ENCODE measurements at places on chromosomes 16 and 17.

DNA sequence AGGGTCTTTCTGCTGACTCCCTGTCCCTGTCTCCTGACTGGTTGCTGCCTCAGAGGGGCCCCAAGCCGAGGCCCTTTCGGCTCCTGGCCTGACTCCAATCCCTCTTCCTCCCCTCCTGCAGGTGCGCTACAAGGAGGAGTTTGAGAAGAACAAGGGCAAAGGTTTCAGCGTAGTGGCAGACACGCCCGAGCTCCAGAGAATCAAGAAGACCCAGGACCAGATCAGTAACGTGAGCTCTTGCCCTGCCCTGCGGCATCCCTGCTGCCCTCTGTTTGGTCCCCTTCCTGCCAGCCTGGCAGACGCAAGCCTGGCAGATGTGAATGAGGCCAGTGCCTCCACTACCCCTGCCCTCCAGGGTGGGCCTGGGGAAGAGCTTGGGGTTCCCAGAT is 27.1 kb upstream of the LASP1NB start:
- DNase-seq: peak; percentile 57

GRCh38 chr17:65559804-65560627 is 1.4 kb downstream of the AXIN2 start:
- DNase-seq: peak; percentile 44

- no peak for DNase-seq
These were observed at the start of gene GALR2 for GRCh38 chr17:76074390-76075363. Gene GALR2 (plus strand): TSS chr17:76074781. CDS start chr17:76074884, 103 bp downstream.

GRCh38 chr16:79687249-79688130 is 87.0 kb upstream of the MAF start:
- no peak for DNase-seq

DNA sequence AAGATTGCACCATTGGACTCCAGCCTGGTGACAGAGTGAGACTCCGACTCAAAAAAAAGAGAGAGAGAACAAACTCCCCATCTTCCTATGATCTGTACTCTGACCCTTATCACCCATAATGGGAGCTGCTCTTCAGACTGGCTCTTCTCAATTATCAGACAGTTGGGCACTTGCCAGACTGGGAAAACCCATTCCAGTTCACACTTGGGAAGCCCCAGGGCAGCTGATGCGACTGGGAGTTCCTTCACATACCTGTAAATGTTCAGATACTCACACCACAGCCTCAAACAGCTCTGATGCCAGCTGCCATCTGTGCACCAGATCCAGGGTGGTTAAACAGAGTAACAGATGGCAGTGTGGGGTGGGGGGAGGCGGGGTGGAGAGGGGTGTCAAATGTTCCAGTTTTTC is 23.8 kb upstream of the TMEM101 start:
- DNase-seq: no peak

DNA sequence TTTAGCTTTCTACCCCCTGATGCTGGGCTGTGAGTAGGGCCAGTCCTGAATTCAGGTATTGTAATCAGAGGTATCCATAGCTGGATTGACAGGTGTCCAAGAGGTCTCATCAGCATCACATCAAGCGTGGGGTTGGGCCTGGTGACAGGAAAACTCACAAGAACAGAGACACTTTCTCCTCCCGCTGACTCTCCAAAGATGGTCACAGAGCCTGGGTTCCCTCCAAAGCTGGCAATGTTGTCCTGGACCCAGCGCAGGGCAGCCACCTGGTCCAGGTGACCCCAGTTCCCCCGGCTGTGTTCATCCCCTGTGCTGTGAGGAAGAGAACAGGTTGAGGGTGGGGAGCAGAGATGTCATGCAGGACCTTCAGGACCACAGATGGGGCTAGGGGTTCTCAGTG is 11.7 kb downstream of the CES1 start:
- no peak for DNase-seq

DNA sequence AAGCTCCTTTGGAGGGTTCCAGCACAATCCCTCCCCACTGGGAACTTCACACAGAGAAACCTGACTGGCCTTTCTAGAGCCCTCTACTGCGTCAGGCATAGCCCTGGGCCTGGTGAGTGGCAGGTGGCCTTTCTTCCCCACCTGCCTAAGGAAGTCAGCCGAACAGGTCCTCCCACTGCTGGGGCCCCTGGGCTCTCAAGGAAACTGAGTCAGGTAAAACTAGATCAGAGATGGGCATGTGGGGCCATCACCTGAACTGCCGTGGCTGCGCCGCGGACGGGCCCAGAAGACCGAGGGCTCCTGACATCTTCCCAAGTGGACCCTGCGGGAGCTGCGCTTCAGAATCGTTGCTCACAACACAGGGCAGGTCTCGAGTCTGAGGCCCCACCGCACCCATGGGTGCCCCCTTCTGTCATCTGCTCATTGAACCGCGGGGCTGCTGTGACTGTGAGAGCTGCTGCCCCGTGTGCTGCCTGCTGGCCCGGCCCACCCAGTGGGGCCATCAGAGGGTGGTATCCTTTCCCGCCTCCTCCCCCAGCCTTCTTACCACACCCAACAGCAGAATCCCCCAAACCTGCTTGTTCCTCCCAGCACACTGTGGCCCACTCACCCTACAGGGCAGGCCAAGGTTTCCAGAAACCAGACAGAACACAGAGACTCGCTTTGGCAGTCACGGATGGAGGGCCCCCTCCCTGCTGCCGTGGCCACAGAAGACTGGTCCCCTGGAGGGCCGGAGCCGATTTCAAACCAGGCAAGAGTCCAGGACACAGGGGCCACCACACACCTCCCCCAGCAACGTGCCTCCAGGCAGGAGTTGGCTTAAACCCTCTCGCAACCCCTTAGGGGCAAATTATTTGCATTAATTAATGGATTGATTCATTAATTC is 81.1 kb downstream of the TBC1D16 start:
- no peak for DNase-seq

DNA sequence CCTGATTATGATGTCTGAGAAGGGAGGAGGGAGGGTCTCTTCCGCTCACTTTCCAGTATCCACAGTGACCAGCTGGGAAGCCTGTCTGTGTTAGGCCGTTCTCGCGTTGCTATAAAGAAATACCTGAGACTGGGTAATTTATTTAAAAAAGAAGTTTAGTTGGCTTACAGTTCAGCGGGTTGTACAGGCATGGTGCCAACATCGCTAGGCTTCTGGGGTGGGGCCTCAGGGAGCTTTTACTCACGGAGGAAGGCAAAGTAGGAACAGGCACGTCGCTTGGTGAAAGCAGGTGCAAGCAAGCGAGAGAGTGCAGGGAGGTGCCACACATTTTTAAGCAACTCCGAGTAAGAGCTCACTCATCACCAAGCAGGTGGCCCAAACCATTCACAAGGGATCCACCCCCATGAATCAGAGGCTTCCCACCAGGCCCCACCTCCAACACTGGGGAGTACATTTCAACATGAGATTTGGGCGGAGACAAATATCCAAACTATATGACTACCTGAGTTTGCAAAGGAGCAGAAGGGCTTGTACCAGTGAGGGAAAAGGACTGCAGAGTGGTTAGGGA is 137.5 kb downstream of the CCDC182 start:
- DNase-seq: peak; percentile 48

GRCh38 chr16:80107900-80108299 is 432.9 kb upstream of the DYNLRB2 start:
- DNase-seq: no peak

DNA sequence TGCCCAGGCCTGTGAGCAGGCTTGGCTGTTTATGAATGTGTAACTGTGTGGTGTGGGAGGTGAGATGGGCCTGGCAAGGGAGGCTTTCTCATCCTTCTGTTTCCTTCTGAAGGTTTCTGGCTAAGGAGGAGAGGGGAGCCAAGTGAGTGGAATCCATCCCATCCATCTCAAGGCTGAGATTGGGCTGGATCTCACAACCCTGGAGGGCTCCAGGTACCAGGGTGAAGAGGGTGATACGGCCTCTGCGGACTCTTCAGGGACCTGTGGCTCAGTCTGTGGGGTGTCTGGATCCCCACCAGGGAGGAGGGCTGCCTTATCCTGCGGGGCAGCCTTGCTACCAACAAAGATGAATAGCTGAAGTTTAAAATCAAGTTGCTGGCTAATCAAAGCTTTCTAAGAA is 7.0 kb downstream of the ZNF629 start:
- DNase-seq: no peak

GRCh38 chr17:44911133-44912001 is 3.9 kb downstream of the GFAP start:
- peak; percentile 68 for DNase-seq

DNA sequence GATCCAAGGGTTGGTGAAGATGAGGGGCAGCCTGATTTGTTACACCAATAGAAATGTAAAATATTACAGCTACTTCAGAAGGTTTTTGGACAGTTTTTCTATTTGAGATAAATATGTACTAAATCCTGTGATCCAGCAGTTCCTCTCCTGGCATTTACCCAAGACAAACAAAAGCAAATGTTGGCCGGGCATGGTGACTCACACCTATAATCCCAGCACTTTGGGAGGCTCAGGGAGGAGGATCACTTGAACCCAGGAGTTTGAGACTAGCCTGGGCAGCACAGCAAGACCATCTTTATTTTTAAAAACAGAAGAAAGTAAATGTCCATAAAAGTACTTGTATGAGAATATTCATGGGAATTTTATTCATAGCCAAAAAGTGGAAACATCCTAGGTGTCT is 64.8 kb upstream of the MRC2 start:
- no peak for DNase-seq

DNA sequence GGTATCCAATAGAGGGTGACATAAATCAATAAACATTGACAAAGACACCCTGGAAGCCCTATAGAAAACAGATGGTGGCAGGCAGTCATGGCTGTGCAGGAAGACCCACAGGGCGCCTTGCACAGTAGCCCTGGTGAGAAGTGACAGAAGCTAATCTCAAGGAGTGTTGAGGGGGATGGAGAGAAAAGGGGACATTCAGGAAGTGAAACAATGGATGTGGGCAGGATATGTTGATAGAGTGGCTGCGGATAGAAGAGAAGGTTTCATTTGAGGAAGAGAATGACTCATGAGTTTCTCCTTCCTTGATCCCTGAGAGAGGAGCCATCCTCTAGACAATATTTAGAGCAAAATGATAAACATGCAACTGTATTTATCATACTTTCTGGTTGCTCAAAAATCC is 468.8 kb upstream of the HSBP1 start:
- no peak for DNase-seq

DNA sequence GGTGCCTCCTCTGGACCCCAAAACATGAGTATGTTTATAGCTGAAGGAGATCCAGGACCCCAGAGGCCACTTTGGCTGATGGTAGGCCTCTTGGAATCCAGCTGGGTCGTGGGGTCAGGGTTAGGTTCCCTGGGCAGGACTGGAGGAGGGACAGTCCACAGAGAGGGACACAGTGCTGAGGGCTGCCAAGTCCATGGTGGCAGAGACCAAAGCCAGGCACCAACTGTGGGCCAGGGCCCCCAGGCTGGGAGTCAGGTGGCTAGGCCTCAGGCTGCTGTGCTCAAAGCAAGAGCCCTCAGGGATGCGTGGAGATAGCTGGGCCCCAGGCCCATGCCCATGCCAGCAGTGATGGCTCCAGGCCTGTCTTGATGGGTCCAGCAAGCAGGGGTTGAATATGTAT is 44.1 kb downstream of the RAB11FIP4 start:
- no peak for DNase-seq

DNA sequence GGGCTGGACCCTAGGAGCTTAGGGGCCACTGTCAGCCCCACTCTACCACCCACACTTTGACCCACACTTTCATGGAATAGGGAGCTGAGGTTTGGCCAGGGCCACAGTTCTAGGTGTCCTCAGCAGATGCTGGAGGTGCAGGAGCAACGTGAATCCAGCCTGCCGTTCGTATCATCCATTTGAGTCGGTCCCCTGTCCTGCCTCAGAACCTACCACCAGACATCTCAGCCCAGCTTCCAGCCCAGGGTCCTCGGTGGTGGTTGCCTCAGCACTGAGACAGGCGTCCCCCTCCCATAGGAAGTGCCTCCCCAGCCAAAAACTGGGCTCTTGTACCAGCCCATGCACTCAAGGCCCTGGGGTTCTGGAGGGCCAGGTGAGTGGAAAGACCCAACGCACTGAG is 359 bp upstream of the ITGAE start:
- no peak for DNase-seq

DNA sequence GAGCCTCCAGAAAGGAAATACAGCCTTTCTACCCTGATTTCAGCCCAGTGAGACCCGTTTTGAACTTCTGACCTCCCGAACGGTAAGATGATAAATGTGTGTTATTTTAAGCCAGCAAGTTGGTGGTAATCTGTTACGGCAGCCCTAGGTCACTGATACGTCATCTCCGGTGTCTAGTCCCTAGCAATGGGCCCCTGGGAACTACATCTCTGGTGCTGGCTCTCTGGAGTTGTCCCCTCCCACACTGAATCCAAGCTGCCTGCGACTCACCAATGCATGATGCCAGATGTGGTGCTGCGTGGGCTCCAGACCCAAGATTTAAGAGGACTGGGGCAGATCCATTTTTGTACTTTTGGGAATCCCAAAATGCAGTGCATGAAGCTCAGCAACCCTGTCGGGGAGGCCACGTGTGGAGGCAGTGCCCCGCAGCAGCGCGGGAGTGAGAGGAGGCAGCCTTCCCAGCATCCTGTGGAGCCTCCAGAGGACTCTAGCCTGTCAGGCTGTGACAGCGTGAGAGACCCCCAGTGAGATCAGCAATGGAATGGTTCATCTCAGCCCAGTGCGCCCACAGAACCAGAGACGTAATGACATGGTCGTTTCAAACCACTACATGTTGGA is 43.6 kb upstream of the USP7 start:
- DNase-seq: no peak

GRCh38 chr16:63776437-63776836 is 1345.4 kb downstream of the CDH11 start:
- no peak for DNase-seq

- no peak for DNase-seq
These were observed 15.3 kb downstream of the VPS53 start for GRCh38 chr17:699345-699744.

- DNase-seq: no peak
These were observed 822 bp downstream of the IGF2BP1 start for GRCh38 chr17:48997827-48998586.

GRCh38 chr16:81700071-81700779 is 78.9 kb upstream of the PLCG2 start:
- no peak for DNase-seq

DNA sequence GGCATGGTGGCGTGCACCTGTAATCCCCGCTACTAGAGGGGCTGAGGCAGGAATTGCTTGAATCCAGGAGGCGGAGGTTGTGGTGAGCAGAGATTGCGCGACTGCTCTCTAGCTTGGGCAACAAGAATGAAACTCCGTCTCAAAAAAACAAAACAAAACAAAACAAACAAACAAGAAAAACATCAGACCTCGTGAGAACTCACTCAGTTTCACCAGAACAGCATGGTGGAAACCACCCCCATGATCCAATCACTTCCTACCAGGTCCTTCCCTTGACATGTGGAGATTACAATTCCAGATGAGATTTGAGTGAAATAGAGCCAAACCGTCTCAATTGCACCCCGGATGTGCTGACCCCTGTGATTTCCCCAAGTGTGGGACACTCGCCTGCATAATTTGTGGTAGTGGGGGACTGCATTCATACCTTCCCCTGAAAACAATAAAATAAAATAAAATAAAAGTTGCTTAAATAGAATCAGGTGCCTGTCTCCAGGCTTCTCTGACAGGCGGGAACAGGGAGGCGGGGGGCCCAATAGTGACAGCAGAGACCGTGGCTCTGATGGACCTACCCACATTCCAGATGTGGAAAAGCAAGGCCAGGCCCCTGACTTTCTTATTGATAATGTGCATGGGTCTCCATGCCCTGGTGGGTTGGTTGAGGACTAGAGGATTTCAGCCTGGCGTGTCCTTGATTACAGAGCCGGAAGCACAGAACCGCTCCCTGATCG is 13.1 kb downstream of the ZSCAN10 start:
- DNase-seq: no peak

All from stimulated activated CD8-positive, alpha-beta memory T cell treated with anti-CD3 and anti-CD28 coated beads, Interleukin-4, amount 100 ng/mL, for 48 hours (primary cell).